ENCODE measurements at places on chromosomes 16 and 17.

GRCh38 chr16:58020628-58021521 lies 4.7 kb upstream of the MMP15 start:
- peak overlapping the region; percentile 52 for H3K4me3 ChIP-seq
- peaks cover 21% of the 10 kb centered on the region for H3K4me1 ChIP-seq
- peak; percentile 72 for DNase-seq
- H3K27ac ChIP-seq, result no peak overlapping the region
- no peaks in the 10 kb centered on the region for H3K36me3 ChIP-seq

- H3K27ac ChIP-seq, result peak overlapping the region; percentile 27
- DNase-seq, result no peak
- H3K36me3 ChIP-seq, result peaks cover 6% of the 10 kb centered on the region
- no peaks in the 10 kb centered on the region for H3K27me3 ChIP-seq
- H3K4me3 ChIP-seq, result no peak overlapping the region
- H3K4me1 ChIP-seq, result no peaks in the 10 kb centered on the region
Observed at GRCh38 chr17:75501378-75502071, 13.8 kb downstream of the CASKIN2 start.

- H3K36me3 ChIP-seq, result peaks cover 23% of the 10 kb centered on the region
- no peak overlapping the region for H3K27ac ChIP-seq
- H3K27me3 ChIP-seq, result no peaks in the 10 kb centered on the region
Observed at GRCh38 chr16:27489906-27490305, 59.8 kb downstream of the GTF3C1 start.

- H3K27ac ChIP-seq, result no peak overlapping the region
- no peaks in the 10 kb centered on the region for H3K36me3 ChIP-seq
- peaks cover 12% of the 10 kb centered on the region for H3K4me1 ChIP-seq
Observed at GRCh38 chr16:78749745-78750268, 650.4 kb downstream of the WWOX start.

Measured in neural crest cell (in vitro differentiated cells).